Sigmoid colon (tissue), 7 donors: ENCODE measurements at places on chromosomes 3 and 15. TPM values are rescaled to one million over a fixed set of nuclear protein-coding genes. Genes with fewer than 3 reads are reported as not detected.
A peak's percentile ranks its signal among the peaks of the same experiment; 100 is the strongest.

CNTN3 gene
- 2.1 TPM for total RNA-seq

MOBP gene
- not detected for total RNA-seq

POC1A gene
- 1.1 TPM for total RNA-seq

PSTPIP1 gene
- 8.0 TPM for total RNA-seq

DNAJA4 gene
- total RNA-seq, result 11.4 TPM

DNA sequence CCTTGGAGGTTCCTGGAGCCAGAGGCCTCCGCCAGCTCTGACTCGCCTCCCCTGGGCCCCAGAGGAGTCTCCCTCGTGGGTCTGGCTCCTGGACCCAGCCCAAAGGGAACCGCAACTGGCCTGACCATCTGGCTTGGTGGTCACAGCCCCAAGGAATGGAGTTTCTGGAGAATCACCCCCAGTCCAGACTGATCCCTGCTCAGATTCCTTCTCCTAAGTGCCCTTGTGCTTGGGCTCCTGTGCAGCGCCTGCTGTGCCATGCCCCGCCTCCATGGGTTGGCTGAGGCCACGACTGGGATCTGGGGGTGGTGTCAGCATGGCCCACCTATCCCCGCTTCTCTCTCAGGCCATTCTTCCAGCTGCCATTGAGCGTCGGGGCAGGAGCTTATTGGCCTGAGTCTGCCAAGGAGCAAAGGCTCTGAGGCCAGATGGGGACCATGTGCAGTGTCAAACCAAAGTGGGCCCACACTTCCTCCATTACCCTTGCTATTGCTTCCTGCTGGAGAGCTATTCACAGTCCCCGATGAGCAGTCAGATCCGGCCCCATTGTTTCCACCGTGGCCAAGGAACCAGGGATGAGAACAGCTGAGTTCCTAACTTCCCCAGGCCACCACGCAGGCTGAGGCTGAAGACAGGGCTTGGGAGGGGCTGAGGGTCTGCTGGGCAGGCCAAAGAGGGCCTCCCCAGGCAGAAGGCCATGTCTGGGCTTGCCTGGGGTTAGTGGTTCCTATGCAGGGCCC lies 19.0 kb downstream of the CSPG4 start:
- DNase-seq, result no peak

DNA sequence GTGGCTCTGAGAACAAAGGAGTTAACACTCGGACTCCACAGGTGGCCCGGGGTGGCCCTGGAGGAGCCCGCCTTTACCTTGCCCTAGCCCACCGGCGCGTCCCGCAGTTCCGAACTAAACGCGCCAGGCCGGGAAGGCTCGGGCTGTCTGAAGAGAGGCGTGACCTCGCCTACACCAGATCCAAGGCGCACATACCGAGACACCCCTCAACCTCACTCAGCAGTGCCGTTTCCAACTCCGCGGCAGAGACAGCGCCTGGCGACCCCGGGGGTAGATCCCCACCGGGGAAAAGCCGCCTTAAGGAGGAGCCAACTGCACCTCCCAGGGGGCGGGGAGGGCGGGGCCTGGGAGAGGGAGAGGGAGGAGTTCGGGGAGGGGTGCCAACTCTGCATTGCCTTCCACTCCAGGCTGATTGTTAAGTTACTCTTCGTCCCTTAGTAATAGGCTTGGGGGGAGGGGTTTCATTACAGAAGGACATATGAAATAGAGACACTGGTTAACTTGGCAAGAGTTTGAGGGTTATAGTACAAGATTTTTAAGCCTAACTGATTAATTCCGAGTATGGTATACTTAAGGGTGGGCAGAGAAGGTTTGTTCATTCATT lies at the start of gene DLG1:
Gene DLG1 (minus strand): TSS at position 272 of the 604 bp plus-strand sequence. CDS start 1,408 bp downstream, outside the sequence.
- DNase-seq, result peak; percentile 93

DNA sequence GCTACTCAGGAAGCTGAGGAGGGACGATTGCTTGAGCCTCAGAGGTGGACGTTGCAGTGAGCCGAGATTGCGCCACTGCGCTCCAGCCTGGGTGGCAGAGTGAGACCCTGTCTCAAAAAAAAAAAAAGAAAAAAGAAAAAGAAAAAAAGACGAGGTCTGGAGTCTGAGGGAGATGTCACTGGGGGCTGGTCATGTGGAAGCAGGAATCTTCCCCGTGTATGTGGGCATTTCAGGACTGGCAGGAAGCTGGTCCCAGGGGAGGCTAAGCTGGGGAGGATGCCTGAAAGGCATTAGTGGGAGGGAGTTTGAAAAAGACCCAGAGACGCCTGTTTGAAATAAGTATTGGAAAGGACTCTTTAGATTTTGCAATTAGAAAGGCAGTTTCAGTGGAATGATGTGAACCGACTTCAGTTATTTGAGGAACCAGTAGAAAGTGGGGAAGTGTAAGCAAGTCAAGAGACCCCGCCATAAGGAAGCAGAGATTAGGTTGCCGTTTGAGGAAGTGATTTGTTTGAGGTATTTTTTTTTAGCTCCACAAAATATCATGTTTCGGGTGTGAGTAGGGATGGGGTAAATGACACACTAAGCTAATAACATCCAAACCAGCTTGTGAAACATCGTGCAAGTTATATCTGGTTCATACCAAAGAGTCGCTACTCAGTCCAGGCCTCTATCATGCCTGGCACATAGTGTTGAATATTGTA lies 55.5 kb downstream of the ST6GAL1 start:
- DNase-seq, result no peak

- no peak for DNase-seq
Measured at GRCh38 chr3:188204526-188204925, 50.6 kb downstream of the LPP start.

DNA sequence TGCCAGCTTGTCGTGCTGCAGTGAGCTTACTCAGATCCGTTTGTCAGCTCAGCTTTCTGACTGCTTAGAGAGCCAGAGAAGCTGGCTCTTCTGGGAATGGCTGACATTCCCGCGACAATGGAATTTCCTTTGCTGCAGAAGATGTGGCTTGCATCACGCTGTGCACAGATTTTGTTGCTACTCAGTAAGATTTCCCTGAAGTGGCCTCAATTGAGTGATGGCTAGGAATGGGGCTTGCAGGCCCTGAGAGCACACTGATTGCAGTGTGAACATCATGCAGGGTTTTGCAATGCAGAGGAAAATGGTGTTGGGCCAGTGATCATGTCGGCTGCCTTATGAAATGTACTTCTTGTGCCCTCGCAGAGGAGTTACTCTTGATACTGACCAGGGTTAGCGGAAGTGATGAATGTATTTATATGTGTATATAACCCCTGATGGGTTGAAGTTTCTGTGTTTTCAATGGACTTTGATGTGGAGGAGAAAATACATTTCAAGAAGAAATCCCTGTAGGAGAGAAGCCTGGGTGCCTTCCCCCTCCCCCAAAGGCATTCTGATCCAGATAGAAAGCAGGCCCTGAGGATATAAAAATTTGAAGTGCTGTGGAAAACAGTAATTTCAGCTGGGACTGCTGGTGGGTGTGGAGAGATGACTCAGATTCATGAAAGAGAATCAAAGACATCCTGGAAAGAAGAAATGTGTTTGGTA lies 102.5 kb upstream of the PDZRN3 start:
- peak; percentile 82 for DNase-seq

DNA sequence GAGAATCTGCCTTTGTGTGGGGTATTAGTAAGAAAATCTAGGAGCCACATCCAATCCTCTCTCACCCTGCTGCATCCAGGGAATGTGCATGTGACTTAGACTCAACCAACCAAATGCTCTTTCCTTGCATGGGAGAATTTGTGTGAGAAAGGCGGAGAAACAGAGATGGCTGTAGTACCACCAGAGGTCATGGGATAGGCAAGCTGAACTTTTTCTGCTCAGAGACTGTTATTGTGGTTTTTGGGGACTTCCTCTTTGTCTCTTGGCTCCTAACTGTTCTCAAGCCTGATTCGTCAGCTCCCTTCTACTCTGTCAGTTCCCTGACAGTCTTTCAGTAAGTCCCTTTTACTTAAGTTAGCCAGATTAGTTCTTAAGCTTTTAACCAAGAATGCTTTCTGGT lies 2.6 kb upstream of the ZSCAN2 start:
- DNase-seq, result no peak

GRCh38 chr3:16148783-16149182 lies 25.7 kb upstream of the GALNT15 start:
- DNase-seq, result peak; percentile 96
